ENCODE measurements at places on chromosomes 4 and X.

DNA sequence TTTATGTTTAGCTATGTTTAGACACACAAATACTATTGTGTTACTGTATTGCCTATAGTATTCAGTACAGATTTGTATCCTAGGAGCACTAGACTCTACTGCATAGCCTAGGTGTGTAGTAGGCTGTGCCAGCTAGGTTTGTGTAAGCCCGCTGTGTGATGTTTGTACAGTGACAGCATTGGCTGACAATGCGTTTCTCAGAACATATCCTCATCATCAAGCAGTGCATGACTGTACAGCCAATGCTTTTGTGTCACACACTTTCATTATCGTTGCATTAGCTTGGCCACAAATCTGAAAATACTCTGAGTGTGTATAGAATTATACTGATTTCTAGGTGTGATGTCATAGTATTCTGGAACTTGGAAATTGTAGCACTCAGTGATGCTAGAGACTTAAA lies 63.4 kb downstream of the CLDN34 start:
- DNase-seq: peak; percentile 34

DNA sequence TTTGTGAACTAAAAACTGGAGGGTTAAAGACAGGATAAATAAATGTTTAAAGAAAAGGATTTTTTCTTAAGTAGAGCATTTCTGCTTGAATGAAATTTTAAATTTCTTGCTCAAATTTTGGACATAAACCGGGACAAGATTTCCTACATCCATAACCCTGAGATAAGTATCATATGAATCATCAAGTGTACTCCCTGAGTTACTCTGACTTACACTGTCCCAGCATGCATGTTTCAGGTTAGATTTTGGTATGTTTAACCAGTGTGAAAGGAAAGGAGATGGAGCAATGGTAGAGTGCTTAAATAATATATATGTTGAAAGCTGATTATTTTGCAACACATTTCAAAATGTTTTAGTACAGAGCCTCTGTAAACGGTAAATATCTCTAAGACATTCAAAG lies 175.2 kb downstream of the ADGRL3 start:
- no peak for DNase-seq

DNA sequence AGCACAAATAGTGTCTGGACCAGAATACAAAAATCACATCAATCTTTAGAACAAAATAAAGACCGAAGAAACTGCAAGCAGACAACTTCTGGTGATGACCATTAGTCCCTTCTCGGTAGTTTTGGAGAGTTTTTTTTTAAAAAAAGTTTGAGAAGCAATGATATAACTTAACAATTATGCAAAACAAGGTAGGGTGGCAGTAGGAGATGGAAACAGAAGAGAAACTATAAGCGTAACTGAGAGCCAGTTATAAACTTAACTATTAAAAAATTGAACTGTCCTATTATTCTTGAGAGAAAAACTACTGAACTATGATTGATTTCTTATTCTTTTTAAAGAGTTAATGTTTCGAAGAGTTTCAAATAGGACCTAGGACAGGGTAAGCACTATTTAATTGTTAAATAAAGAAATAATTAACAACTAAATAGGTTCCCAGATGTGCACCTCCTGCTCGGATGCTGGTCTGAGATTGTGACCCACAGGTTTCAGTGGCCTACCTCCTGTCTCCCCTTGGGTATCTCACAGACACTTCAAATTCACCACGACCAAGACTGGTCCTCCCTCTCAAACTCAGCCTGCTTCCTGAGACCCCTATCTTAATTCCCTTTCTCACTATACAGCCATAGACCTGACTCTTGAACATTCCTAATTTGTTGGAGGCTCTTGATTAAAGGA lies 81.3 kb downstream of the LEF1 start:
- no peak for DNase-seq

DNA sequence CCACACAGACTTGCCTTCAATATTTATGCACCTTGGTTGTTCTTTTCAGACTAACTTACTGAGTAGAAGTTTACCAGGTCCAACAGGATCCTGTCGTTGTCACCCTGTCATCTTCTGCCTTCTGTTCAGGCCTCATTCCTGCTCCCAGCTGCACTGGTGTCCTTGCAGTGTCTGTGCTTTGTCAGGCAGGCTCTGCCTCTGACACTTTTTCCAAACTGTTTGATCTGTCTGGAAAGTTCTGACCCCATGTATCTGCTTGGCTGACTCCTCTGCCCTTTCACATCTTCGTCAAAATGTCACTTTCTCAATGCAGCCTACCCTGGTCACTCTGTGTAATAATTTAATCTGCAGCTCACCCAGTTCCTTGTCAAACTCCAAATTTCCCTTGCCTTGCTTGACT lies 9.9 kb downstream of the PAGE2 start:
- no peak for DNase-seq

DNA sequence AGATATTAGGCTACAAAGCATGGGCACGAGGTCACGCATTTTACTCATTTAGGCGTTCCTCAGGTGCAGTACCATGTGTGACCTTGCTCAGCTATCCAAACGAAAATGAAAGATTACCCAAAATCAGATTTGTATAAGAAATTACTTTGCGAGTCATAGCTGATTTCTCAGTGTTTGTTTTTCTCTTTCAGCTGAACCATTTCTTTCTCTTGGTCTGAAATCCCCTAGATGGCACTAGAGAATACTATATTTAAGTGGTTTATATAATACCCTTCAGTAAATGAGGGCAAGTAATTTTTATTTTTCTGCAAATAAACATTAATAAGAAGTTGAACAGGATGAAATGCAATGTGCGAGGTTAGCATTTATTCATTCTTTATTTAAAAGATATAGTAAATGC lies 496.6 kb downstream of the STIM2 start:
- no peak for DNase-seq

DNA sequence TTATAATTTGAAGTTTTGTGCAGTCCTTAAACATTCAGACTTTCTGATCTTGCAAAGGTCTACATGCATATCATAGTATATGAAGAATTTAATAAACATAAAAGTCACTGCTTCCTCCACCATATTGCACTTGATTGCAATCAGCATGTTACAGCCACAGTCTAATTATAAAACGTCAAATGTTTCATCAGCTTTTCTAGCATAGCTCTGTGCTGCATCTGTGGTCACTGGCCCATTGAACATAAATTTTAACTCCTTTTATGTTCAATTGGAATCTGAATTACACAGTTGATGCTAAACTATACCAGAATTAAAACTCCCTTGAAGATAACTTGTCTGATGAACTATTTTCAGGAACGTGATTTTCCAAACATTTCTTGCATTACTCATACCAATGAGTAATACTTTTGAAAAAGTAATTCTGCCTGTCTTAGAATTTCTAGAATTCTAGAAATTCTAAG lies 329.1 kb downstream of the GALNTL6 start:
- DNase-seq: no peak

DNA sequence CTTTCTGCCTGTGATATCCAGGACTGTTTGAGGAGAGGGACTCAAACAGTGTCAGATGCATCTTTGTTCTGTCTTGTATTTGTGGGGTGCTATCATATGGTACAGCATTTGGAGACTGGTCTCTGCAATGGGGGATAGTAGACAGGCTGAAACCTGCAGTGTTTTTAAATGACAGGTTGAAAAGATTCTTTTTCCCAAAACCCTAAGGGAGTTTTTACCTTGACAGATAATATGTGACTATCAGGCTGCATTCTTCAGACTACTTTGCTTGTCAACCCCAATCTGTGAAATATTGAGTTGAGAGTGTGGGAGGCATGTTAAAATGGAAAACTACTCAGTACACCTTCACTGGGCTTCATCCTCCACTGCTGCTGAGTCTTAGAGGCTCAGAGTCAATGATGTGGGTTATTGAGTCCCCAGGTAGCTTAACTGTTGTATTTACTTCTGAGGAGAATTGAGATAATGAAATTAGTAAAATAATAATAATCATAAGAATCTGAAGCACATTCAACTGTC lies 274.9 kb downstream of the GASK1B start:
- no peak for DNase-seq

- no peak for DNase-seq
Measured at GRCh38 chrX:107599450-107599861, 28.9 kb upstream of the PRPS1 start.

GRCh38 chr4:2958446-2958845 lies 4.8 kb downstream of the NOP14 start:
- no peak for DNase-seq

DNA sequence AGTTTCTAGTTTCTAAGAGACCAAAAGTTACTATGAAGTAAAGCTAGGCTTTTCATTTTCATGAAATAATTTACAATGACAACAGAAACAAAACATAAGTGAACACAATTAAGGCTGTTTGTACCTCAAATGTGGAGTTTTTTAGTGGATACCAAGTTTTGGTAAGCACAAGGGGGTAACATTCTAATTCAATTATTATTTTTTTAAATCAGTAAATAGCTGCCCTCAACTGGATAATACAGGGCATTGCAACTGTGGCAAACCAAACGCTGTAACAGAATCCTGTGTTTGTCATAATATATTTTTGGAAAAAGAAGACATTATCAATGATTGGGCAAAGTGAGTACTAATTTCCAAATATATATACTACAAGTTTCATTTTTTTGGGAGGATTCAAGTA lies 150.3 kb downstream of the FBXW7 start:
- DNase-seq: no peak

DNA sequence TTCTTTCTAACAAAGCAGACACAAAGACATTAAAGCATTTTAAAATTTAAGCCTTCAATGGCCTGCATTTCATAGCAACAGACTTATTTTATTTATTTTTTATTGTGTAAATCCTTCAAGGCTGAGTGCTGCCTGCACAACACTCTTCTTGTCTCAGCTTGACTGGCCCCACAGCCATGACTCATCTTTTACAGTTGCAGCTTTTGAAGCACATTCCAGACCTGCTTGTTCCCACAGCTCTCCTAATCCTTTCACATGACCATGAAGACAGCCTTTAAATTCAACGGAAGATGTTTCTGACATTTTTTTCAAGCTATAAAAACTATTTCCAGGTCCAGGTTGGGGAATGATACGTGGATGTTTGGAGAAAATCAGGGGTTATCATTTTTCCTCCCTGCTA lies 276.9 kb upstream of the TACR3 start:
- peak; percentile 44 for DNase-seq

DNA sequence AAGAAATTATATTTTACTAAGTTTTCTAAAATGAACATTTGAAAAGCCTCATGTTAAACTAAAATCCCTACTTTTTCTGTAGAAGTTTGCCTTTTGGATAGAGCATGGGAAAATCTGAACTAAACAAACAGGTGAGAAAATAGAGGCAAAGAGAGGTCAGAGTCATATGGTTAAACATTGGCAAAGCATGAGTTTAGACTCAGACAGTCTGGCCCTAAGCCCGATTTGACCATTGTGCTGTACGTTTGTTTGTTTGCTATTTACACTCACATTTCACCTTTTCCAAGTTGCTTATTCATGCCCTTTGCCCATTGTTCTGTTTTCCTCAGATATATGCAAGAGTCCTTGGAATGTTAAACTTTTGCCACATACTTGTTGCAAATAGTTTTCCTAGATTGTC lies 85.4 kb downstream of the TIGD2 start:
- peak; percentile 5 for DNase-seq

GRCh38 chr4:26531491-26532116 lies 41.3 kb upstream of the CCKAR start:
- no peak for DNase-seq

DNA sequence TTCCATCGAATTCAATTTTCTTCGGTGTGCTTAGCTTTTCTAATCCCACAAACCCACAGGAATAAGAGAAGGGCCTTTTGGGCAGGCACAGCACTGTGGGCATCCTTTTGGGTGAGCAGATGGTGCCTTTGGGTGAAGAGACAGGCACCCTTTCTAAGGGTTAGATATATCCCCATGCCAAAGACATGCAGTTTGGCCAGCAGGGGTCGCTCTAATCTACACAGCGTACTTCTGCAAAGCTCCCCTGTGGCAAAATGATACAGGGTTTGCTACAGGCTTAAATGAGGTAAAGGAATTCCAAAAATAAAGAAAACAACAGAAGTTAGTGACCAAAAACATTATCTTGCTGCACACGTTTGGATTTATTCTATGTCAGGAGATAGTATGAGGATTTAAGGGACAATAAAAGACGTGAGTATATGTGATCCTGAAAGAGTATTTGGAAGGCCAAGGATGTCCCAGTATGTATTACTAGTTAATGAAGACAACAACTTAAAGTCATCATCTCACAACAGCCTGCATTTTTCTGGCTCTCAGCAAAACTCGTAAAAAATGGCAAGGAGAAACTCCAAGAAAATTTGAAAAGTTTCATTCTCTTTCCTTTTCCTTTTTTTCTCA lies 49.5 kb downstream of the PHEX start:
- DNase-seq: peak; percentile 65

GRCh38 chrX:148517176-148517575 lies 16.8 kb downstream of the AFF2 start:
- DNase-seq: no peak

DNA sequence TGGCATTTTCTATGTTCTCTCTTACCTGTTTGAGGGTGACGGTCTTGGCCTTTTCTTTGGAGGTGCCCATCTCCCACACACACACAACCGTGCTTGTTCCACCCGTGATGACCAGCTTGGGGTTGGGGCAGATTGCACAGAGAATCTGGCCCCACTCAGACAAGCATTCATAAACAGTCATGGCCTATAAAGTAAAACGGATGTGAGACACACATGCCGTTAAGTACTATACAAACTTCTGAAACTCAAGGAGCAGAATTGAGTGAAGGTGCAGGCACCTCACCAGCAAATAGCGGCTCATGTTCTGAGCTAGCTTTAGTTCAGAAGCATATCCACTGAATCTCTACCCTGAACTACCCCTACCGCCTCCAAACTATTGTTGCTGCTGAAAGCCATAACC lies 107.6 kb downstream of the CDS1 start:
- DNase-seq: no peak

DNA sequence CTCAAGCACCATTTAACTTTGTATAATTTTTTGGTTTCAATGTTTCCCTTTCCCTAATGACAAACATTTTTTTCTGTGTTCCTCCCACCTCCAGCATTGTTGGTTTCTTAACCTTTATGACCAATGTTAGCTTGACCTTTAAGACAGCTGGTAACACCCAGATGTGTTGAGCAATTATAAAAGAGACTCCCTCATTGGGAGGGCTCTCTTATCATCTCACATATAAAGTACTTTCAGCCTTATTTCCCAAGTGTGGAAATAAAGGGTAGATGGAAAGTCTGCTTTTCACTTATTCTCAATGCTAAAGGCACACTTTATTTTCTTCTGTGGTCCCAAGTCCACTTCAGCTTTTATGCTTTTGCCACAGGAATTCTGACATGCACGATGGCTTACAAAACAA lies 1420.4 kb downstream of the RAPGEF2 start:
- no peak for DNase-seq

GRCh38 chr4:98406819-98407218 lies 145.6 kb downstream of the RAP1GDS1 start:
- DNase-seq: no peak

GRCh38 chr4:183348706-183349659 lies 26.8 kb upstream of the CLDN24 start:
- DNase-seq: peak; percentile 55

GRCh38 chr4:42284030-42284429 lies 113.3 kb upstream of the SHISA3 start:
- no peak for DNase-seq

DNA sequence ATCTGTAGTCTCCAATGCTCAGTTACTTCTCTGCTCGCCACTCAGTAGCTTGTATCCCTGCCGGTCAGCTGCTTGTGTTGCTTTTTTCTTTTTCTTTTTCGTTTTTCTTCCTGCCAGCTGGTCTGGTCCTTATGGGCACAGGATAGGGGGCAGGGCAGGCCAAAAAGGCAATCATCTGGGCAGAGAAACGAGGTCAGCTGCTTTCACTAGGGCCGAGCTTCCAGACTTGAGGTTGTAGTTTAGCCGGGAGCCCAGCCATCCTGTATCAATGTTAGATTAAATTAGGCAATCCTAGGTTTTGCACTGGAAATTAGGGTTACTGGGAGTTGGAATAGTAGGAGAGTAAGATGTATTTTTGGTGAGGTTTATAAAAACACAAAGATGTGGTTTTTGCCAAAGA lies 3.4 kb downstream of the ARSF start:
- no peak for DNase-seq
